WTC11 (cell line): ENCODE measurements at places on chromosomes 6 and 20.

- 0 out of 2 replicates have a peak, but pooled peaks cover 3% of the 10 kb centered on the region for H3K36me3 ChIP-seq
- H3K4me1 ChIP-seq: peaks cover 4% of the 10 kb centered on the region; the same call in 1 of the 2 replicates
- no peaks in the 10 kb centered on the region; the same call in 1 of the 2 replicates for H3K27me3 ChIP-seq
- no peak overlapping the region for H3K27ac ChIP-seq
These were observed 29.9 kb downstream of the NFATC2 start for GRCh38 chr20:51512645-51513044.

GRCh38 chr6:157605484-157605883, 217.6 kb upstream of the SNX9 start:
- H3K4me3 ChIP-seq: no peak overlapping the region
- peaks cover 6% of the 10 kb centered on the region for H3K36me3 ChIP-seq
- peaks cover 8% of the 10 kb centered on the region for H3K27me3 ChIP-seq
- DNase-seq: no peak

- no peak overlapping the region for H3K4me3 ChIP-seq
- no peak for DNase-seq
- no peaks in the 10 kb centered on the region; the same call in 1 of the 2 replicates for H3K27me3 ChIP-seq
- no peaks in the 10 kb centered on the region for H3K4me1 ChIP-seq
These were observed 400.3 kb downstream of the TFAP2A start for GRCh38 chr6:10014557-10014956.

DNA sequence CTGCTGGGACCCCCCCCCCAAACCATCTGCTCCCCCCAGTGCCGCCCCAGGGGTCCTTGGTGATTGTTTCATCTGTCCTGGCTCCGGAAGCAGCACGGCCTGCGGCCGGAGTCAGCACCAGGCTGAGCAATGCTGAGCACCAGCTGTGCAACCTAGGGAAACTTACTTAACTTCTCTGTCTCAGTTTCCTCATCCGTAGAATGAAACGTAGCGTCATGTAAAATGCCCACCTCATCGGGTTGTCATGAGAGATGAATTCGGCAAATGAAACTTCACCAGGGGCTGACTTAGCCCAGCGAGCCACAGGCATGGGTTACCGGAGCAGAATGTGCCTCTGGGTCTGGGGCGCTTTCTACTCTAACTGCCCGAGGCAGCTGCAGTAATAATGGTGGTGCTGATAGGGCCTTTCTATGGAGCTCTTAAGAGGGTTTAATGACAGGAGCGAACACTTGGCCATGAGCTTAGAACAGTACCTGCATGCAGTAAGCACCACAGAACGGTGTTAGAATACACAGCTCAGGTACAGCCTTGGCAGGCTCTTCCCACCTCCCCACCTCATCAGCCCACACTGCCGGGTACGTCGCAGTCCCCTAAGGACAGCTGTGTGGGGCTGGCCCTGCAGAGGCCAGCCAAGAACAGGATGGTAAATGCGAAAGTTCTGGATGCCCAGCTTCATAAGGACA, 1.7 kb downstream of the THBS2 start:
- peak overlapping the region; percentile 80 for H3K4me3 ChIP-seq
- peaks cover 40% of the 10 kb centered on the region for H3K36me3 ChIP-seq
- peak overlapping the region; percentile 91 for H3K27ac ChIP-seq
- DNase-seq: no peak
- H3K4me1 ChIP-seq: peaks cover 60% of the 10 kb centered on the region
- peaks cover 17% of the 10 kb centered on the region for H3K27me3 ChIP-seq

- H3K27me3 ChIP-seq: no peaks in the 10 kb centered on the region
- no peak overlapping the region for H3K27ac ChIP-seq
- DNase-seq: no peak
These were observed 303.8 kb upstream of the THEMIS start for GRCh38 chr6:128204616-128205015.

DNA sequence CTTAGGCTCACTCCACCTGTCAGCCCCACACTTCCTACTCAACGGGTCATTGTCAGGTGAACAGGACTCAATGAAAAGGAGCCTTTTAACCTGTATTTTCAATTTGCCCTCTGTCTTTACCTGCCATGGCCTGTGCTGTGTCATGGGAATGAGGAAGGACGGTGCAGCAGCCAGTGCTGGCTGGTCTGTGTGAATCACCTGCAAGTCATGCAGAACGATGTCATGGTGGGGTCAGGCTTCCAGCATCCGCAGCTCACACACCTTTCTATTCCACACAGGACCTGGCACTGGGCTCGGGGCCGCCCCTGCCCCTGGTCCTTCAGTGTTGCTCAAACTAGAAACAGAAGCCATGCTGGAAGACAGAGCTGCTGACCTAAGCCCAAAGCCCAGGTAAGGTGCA, 188.7 kb upstream of the GMDS start:
- H3K27me3 ChIP-seq: no peaks in the 10 kb centered on the region
- no peak overlapping the region for H3K4me3 ChIP-seq
- peaks cover under 1% of the 10 kb centered on the region for H3K4me1 ChIP-seq

- H3K27ac ChIP-seq: no peak overlapping the region
- no peak for DNase-seq
- no peak overlapping the region for H3K4me3 ChIP-seq
- H3K36me3 ChIP-seq: no peaks in the 10 kb centered on the region
These were observed 680.7 kb upstream of the SLC35B3 start for GRCh38 chr6:9116026-9116425.

- H3K4me1 ChIP-seq: no peaks in the 10 kb centered on the region
- no peaks in the 10 kb centered on the region for H3K27me3 ChIP-seq
- no peak for DNase-seq
- H3K36me3 ChIP-seq: no peaks in the 10 kb centered on the region
- no peak overlapping the region for H3K4me3 ChIP-seq
These were observed 138.4 kb downstream of the EYA2 start for GRCh38 chr20:47032933-47033578.

DNA sequence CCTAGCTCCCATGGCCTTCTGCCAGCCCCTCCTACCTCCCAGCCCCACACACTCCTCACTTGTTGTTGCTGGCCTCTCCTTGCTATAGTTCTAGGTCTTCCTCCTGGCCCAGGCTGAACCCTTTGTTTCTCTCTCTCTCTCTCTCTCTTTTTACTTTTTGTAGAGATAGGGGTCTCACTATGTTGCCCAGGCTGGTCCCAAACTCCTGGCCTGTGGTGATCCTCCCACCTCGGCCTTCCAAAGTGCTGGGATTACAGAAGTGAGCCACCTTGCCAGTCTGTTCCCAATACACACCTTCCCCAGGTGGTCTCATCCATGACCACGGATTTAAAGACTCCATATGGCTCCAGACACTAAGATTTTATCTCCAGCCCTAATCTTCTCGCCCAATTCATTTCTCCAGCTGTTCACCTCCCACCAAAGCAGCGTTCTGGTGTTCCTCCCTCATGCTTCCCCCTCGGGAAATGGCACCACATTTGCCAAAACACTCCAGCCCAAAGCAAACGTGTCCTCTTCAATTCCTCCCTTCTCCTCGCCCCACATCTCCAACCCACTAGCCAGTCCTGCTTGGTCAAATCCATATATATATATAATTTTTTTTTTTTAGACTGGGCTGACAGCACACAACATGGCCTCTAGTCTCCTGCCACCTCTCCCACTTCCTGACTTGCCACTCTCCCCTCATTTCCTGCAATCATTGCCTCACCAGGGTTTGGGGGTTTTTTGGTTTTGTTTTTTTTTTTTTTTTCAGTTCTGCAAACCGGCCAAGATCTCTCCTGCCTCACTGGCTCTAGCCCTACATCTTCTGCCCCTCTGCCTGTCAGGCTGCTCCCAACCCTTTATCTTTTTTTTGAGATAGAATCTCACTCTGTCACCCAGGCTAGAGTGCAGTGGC, 104.4 kb downstream of the NCR2 start:
- H3K4me1 ChIP-seq: peaks cover 48% of the 10 kb centered on the region
- no peak overlapping the region for H3K4me3 ChIP-seq
- no peak for DNase-seq
- H3K27me3 ChIP-seq: peaks cover 42% of the 10 kb centered on the region
- no peak overlapping the region for H3K27ac ChIP-seq
- H3K36me3 ChIP-seq: no peaks in the 10 kb centered on the region

GRCh38 chr6:156510242-156510641, 266.9 kb upstream of the ARID1B start:
- H3K27me3 ChIP-seq: no peaks in the 10 kb centered on the region
- H3K4me1 ChIP-seq: no peaks in the 10 kb centered on the region
- H3K27ac ChIP-seq: no peak overlapping the region
- no peaks in the 10 kb centered on the region for H3K36me3 ChIP-seq
